CD8-positive, alpha-beta memory T cell (primary cell): ENCODE measurements at places on chromosomes 7 and 10.

- H3K4me3 ChIP-seq = no peak overlapping the region
- no peaks in the 10 kb centered on the region for H3K27me3 ChIP-seq
- H3K36me3 ChIP-seq = peaks cover 13% of the 10 kb centered on the region
- no peak for DNase-seq
Observed at GRCh38 chr10:110137142-110137545, 70.3 kb upstream of the MXI1 start.

- no peak for DNase-seq
- peaks cover 49% of the 10 kb centered on the region for H3K36me3 ChIP-seq
- H3K4me1 ChIP-seq = peaks cover 98% of the 10 kb centered on the region
- H3K4me3 ChIP-seq = peak overlapping the region; percentile 25
- peak overlapping the region; percentile 3 for H3K27ac ChIP-seq
Observed at GRCh38 chr7:50367570-50367969, 63.1 kb downstream of the IKZF1 start.

GRCh38 chr10:26391701-26392695, 46.1 kb upstream of the APBB1IP start:
- no peaks in the 10 kb centered on the region for H3K4me1 ChIP-seq
- no peaks in the 10 kb centered on the region for H3K36me3 ChIP-seq
- H3K4me3 ChIP-seq = no peak overlapping the region

GRCh38 chr10:93749218-93749799, 8.4 kb upstream of the LGI1 start:
- no peak overlapping the region for H3K27ac ChIP-seq
- no peak overlapping the region for H3K4me3 ChIP-seq
- no peaks in the 10 kb centered on the region for H3K4me1 ChIP-seq
- H3K36me3 ChIP-seq = no peaks in the 10 kb centered on the region
- no peaks in the 10 kb centered on the region for H3K27me3 ChIP-seq

DNA sequence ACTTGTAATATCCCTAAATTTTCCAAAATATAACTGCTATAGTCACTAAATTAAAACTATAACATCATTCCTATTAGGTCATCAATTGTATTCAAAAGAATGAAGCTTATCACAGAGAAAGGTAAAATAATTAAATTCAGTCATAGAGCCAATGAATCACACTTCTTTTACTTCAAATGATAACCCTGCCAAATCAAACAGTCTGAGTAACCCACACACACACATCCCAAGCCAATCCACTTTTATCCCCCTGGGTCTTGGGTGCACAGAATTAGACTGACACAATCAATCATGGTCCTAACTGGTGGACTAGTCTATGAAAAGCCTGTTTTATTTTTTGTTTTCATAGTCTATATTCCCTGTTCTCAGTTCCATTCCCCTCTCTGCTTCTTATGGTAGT, 25.6 kb downstream of the CTNNA3 start:
- H3K36me3 ChIP-seq = no peaks in the 10 kb centered on the region
- H3K27me3 ChIP-seq = no peaks in the 10 kb centered on the region
- DNase-seq = no peak
- H3K4me1 ChIP-seq = no peaks in the 10 kb centered on the region

- H3K4me3 ChIP-seq = peak overlapping the region; percentile 19
- H3K27ac ChIP-seq = peak overlapping the region; percentile 75
- peaks cover 99% of the 10 kb centered on the region for H3K4me1 ChIP-seq
Observed at GRCh38 chr10:22630234-22631174, 83.9 kb downstream of the PIP4K2A start.

DNA sequence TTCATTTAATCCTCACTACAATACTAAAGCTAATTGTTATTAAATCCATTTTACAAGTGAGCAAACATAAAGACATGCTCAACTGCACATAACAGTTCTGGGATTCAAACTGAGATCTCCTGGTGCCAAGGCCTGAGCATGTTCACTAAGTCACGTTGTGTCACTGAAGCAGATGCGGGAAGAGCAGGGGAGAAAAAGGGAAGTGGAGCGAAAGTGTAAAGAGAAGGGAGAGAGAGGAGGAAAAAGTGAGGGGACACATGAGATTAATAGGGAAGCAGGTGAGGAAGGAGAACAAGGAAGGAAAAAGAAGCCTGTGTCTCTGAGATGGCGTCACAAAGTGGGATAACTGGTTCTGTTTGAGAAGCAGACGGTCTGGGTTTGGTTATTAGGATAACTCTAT, 38.9 kb upstream of the KAT6B start:
- H3K36me3 ChIP-seq = no peaks in the 10 kb centered on the region
- no peak overlapping the region for H3K4me3 ChIP-seq
- no peaks in the 10 kb centered on the region for H3K27me3 ChIP-seq
- no peaks in the 10 kb centered on the region for H3K4me1 ChIP-seq
- H3K27ac ChIP-seq = no peak overlapping the region
- DNase-seq = no peak

- no peak for DNase-seq
- H3K36me3 ChIP-seq = no peaks in the 10 kb centered on the region
- no peaks in the 10 kb centered on the region for H3K4me1 ChIP-seq
- H3K27me3 ChIP-seq = no peaks in the 10 kb centered on the region
- no peak overlapping the region for H3K27ac ChIP-seq
Observed at GRCh38 chr10:95121904-95122303, 52.6 kb upstream of the CYP2C8 start.

GRCh38 chr10:43427166-43427825, 9.6 kb upstream of the ZNF487 start:
- H3K4me1 ChIP-seq = peaks cover 7% of the 10 kb centered on the region
- H3K27me3 ChIP-seq = no peaks in the 10 kb centered on the region
- no peak overlapping the region for H3K27ac ChIP-seq
- H3K36me3 ChIP-seq = no peaks in the 10 kb centered on the region

DNA sequence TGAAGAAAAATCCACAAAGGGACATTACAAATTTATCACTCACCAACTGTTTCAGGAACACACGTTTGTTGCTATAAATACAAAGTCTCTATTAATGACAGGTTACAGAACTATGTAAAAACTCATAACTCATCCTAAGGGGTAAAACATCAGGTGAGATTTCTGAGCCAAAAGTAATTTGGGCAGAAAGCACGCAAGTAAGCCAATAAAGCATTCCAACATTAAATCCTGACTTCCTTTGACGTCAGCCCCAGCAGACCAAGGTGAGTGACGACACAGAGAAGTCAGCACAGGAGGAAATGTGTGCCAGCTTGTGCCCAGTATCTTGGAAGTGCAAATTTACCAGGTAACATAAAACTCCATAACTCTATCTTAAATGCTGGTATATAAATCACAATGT, 45.7 kb downstream of the IMMP2L start:
- DNase-seq = no peak
- H3K36me3 ChIP-seq = no peaks in the 10 kb centered on the region
- no peak overlapping the region for H3K27ac ChIP-seq
- H3K4me3 ChIP-seq = no peak overlapping the region
- no peaks in the 10 kb centered on the region for H3K27me3 ChIP-seq

GRCh38 chr10:122062831-122063674, 74.1 kb downstream of the TACC2 start:
- DNase-seq = no peak
- H3K27ac ChIP-seq = no peak overlapping the region

GRCh38 chr7:101947899-101948298, 130.5 kb downstream of the CUX1 start:
- no peaks in the 10 kb centered on the region for H3K36me3 ChIP-seq
- H3K4me1 ChIP-seq = no peaks in the 10 kb centered on the region
- no peak for DNase-seq
- no peak overlapping the region for H3K4me3 ChIP-seq
- no peak overlapping the region for H3K27ac ChIP-seq

DNA sequence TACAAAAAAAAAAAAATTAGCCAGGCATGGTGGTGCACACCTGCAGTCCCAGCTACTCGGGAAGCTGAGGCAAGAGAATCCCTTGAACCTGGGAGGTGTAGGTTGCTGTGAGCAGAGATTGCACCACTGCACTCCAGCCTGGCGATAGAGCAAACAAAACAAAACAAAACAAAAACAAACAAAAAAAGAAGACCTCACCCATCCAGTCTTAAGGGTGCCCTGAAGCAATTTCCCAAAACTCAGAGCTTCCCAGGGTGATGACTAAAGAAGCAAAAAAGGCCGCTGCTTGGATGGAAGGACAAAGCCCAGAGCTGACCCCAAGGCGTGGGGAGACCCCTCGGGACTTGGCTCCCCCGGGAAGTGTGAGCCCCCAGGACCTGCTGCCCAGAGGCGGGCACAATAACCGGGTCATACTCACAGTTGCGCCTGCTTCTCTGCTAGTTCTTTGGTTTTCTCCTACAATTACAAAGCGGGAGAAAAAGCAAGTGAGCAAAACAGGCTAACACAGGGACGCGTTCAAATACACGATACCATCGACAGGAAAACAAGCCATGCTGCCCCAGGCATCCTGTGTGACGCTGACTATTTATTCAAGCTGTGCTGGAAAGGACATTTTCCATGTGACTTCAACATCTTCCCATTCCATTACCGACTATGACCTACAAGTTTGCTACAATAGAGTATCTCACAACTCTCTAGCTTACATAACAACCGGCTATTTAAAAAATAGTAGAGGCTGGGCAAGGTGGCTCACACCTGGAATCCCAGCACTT, 29.9 kb downstream of the PAPOLB start:
- H3K27ac ChIP-seq = no peak overlapping the region
- H3K4me1 ChIP-seq = no peaks in the 10 kb centered on the region
- no peak overlapping the region for H3K4me3 ChIP-seq
- DNase-seq = no peak
- H3K27me3 ChIP-seq = no peaks in the 10 kb centered on the region

DNA sequence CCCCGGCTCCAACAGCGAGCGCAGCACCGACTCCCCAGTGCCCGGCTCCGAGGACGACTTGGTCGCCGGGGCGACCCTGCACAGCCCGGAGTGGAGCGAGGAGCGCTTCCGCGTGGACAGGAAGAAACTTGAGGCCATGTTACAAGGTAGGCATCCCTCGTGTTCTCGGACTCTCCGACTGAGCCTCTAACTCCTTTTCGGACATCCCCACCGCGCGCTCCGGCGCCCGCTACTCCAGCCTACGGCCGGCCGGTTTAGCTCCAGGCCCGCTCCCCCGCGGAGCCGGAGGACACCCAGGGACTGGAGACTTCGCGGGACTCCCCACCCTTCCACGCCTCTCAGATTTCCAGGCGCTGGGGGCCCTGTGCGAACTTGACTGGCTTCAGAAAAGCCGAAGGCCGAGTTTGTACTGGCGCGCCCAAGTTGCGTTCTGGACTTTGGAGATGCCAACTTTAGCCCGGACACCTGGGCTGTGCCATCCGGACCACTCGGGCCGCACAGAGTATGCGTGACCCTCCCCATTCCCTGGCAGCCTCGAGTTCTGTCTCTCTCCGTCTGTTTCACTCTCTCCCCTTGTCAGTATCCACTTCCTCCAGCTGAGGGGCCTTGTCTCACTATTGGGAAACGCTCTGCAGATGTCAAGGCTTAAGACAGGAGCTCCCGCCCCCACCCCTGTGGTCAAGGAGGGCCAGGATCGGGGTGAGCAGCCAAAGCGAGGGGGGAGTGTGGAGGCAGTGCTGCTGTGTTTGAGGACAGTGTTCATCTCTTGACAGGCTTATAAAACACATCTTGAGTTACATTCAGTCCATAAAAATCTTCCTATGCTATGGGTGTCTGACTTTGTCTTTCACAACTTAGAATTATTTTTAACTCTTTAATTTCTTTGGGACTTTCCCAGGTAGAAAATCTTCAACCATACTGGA, 777 bp downstream of the BICC1 start:
- no peaks in the 10 kb centered on the region for H3K4me1 ChIP-seq
- peak; percentile 35 for DNase-seq
- H3K27me3 ChIP-seq = peaks cover 5% of the 10 kb centered on the region
- H3K4me3 ChIP-seq = no peak overlapping the region
- H3K27ac ChIP-seq = no peak overlapping the region

DNA sequence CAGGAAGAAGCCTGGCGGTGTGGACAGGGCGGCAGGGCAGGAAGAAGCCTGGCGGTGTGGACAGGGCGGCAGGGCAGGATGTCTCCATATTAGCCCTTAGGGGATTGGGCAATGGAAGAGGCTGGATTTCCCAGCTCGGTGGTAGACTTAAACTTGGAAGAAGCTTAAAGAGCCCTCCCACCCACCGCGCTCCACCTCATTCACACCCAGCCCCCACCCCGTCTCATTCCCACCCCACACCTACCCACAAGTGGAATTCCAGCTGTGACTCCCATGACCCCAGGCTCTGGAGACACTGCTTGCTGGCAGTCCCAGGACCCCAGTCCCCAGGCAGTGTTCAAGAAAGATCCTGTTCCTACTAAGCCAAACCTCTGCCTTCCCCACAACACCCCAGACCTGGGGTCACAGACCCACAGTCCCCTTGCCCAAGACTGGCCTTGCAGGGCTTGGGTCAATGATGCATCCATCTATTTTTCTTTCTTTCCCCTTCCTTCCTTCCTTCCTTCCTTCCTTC, 34.0 kb downstream of the SPDYE6 start:
- DNase-seq = no peak
- no peak overlapping the region for H3K27ac ChIP-seq
- peaks cover 3% of the 10 kb centered on the region for H3K27me3 ChIP-seq
- no peaks in the 10 kb centered on the region for H3K4me1 ChIP-seq

DNA sequence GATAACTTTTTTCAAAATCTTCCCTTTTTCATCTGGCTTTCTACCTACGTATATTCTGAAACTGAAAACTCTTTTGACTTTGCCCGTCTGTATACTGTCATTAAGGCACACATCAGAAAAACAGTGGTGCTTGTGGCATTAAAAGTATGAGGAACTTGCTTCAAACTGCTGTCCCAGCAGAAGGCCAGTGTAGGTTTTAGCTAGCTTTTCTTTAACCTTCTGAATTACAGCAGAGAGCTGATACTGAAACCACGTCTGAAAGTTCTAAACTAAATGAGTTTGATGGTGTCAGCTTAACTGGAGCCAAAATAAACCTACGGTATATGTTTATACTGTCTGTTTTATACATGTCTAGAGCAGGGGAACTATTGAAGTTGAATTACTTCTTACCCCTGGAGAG, 283.4 kb downstream of the TFEC start:
- no peak overlapping the region for H3K27ac ChIP-seq
- H3K4me3 ChIP-seq = no peak overlapping the region
- no peak for DNase-seq

DNA sequence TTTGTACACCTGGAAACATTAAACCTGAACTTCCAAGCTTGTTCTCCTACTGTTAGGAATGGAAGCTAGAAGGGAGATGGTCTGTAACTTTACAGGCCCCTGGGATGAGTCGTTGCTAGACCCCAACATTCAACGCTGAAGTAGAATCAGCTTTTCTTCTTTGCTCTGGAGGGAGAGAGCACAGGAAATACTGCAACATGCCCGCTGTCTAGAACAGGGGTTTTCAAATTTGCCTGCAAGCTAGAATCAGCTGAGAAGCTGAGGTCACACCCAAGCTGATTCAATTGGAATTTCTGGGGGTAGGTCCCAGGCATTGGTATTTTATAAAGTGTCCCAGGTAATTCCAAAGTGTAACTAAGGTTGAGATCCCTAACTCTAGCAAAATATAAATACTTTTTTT, 219.7 kb downstream of the PRPF18 start:
- no peak for DNase-seq
- H3K36me3 ChIP-seq = no peaks in the 10 kb centered on the region
- H3K4me1 ChIP-seq = peaks cover 5% of the 10 kb centered on the region
- H3K27ac ChIP-seq = no peak overlapping the region
- H3K4me3 ChIP-seq = no peak overlapping the region

- no peaks in the 10 kb centered on the region for H3K27me3 ChIP-seq
- H3K27ac ChIP-seq = no peak overlapping the region
- DNase-seq = no peak
- no peaks in the 10 kb centered on the region for H3K36me3 ChIP-seq
Observed at GRCh38 chr7:73363225-73364005, 35.5 kb downstream of the FKBP6 start.

GRCh38 chr10:52906046-52906445, 133.5 kb upstream of the MBL2 start:
- no peaks in the 10 kb centered on the region for H3K4me1 ChIP-seq
- DNase-seq = no peak
- no peak overlapping the region for H3K27ac ChIP-seq
- H3K4me3 ChIP-seq = no peak overlapping the region
- H3K27me3 ChIP-seq = no peaks in the 10 kb centered on the region
